ENCODE measurements at places on chromosomes 11 and 22.

DNA sequence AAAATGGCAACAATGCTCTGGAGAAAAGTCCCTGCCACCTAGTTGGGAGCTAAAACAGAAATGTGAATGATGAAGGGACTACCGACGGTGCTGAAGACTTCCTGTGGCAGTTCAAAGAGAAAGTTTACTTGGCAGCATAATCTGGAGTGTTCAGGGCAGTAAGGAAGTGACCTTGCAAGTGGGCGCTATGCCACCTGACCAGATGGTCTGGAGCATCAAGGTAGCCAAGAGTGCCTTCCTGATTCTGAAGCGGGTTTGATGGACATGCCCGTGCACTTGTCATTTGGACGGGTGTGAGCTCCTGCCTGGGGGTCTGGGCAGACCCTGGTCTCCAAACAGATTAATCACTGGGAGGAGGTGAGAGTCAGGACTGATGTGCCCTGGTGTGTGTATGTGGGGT, 1.8 kb upstream of the SNX19 start:
- no peak for DNase-seq

DNA sequence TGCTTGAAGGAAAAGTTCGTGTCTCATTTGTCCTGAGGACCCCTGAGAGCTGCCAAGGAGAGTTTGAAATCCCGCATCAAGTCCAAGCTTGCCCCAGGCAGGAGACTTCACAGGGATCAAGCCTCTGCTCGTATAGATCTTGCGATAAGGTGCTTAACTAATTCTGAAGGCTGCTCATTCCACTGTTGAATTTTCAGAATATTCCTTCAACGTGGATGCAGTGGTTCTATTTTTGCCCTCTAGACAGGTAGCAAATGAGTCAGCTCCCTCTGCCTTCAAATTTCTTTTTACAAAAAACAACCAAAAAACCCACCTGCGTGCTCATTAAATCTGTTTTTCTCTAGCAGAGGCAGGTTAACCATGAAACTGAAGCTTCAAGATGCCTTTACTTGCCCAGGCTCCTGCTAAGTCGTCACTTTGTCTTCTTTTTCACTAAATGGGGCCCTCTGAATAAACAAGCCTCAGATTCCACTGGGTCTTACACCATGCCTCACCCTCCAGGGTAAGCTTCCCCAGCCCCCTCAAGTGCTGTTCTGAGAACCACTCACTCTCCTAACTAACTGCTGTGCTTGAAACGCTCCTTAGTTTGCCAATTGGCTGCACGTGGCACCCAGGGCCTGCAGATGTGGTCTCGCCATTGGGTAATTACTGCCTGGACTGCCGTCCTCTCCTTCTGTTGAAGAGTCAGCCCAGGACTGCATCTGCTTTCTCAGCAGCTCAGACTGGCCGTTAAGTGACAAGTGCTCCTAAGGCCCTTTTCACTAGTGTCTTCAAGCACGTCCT, 105.0 kb downstream of the TRPC6 start:
- DNase-seq, result no peak

DNA sequence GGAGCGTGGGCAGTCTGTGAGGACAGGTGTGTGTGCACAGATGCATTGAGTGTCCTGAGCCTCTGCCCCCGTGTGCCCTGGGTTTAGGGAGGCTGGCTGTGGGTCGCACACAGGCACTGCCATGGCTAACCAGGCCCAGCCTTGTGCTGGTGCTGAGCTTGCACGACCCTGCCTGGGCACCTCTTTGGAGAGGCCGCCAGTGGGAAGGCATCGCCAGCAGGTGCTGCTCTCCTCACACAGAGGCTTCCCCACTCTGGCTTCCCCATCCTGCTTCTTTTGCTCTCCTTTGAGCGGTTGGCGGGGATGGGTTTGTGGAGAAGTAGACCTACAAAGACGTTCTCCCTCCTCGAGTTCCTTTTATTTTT, 4.1 kb downstream of the WNT7B start:
- DNase-seq, result no peak

DNA sequence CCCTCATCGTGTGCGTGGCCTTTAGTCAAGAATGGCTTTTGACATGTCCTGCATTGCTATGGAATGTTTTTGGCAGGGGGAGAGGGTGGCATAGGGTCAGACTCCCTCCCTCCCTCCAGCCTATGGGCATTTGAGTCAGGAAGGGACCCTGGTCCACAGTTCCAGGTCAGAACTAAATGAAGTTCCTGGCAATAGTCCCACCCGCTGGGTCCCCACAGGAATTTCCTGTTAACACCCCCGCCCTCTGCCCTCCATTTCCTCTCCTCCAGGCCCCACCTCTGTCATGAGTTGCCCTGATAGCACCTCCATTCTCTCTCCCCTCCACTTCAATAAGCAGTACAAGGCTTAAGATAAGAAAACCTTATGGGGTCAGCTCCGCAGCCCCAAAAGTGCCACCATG, 40.8 kb upstream of the LMO2 start:
- DNase-seq, result no peak

- DNase-seq, result no peak
These were observed 17.4 kb downstream of the SGSM3 start for GRCh38 chr22:40387746-40388145.

DNA sequence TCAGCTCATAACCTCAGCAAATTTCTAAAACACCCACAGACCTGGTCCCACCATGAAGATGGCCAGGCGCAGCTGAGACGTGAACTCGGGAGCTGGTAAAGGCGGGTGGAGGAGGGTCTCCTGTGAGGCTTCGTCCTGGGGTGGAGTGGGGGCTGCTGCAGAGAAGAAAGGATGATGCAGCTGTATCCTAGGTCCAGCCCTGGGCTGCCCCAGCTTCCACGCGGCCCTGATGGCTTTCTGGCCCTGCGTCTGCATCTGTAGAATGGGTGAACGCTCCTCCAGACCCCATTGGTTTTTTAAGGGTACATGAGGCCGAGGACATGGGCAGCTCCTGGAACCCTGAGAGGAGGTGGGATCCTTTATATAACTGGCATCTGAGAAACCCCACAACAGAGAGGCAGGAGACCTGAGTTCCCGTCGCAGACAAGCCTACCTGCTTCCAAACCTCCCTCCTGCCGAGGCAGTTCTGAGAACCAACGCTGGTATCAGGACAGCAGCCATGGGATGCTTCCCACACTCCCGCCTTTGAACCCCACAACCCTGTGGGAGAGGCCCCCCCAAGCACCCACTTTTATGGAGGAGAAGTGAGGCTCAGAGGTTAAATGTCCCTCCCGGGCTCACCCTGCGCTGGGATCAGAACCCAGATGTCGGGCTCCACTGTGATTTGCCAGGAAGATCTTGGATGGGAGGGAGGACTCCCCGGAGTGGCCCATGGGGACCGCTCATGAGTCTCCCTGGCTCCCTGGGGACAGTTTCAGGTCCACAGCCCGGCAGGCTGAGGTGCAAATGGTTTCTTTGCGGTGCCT, 55.2 kb upstream of the FGF3 start:
- DNase-seq, result no peak

DNA sequence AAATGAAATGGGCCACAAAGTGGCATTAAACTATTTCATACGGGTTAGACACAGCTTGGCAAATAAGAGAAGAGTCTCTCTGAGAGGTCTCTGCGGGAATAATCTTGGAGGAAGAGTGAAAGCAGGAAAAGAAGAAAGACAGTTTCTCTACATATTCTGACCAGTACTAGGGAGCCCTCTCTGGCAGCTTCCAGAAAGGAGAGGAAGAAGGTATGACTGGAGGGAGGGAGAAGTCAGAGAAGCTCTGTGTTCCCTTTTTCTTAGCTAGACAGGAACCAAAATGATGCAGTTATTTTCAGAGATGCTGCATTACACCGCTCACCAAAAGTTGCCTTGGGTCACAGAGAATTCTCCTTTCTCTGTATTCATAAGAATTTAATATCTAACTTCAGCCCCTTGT, 382.1 kb downstream of the KCNA4 start:
- DNase-seq, result no peak

DNA sequence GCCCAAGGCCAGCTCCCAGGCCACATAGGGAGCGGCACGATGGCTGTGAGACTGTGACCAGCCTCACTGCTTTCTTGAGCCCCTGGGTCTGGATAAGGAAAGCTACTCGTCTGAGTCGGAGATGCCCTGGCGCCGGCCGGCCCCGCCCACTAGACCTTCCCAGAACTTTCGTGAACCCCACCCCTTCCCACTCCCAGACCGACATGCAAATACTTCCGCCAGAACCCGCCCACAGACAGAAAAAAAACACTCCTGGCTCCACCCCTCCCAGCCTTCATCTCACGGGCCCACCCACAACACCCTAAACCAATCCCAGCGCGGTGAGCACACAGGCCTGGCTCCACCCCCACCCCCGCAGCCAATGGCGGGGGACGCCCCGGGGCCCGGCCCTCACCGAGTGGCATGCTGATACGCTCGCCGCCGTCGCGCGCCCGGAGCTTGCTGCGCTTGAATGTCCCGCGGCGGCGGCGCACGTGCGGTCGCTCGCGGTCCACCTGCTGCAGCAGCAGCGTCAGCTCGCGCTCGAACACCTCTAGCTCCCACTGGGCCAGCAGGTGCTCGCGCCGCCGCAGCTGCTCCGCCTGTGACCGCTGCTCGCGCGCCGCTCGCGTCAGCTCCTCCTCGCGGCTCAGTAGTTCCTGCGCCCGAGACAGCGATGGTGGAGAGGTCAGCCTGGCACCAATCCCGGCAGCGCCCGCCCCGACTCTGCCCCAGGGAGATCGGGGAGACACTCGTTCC, 7.0 kb downstream of the MAP3K11 start:
- no peak for DNase-seq

DNA sequence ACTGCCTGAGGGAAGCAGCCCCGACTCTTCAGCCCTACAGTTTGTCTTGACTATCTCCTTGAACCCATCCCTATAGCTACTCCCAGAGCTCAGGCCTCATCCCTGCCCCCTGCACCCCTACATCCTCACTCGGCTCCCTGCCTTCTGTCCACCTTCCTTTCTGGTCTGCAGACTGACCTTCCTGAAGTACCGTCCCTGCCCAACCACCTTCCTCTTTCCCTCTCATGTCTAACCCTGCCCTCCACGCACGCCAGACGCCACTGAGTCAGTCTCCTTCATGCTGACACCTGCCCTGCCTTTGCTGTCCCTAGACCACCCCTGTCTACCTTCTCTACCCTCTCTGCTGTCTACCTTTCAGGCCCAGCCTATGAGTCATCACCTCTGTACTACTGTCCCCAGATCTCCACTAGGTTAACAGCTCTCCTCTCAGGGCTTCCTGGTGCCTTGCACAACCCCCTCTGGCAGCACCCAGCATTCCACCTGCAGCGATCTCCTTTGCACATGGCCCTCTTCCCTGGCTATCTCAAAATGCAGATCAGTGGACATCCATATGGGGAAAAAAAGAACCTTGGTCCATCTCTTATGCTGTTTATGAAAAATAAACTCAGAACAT, 8.9 kb downstream of the KCTD21 start:
- DNase-seq, result no peak

DNA sequence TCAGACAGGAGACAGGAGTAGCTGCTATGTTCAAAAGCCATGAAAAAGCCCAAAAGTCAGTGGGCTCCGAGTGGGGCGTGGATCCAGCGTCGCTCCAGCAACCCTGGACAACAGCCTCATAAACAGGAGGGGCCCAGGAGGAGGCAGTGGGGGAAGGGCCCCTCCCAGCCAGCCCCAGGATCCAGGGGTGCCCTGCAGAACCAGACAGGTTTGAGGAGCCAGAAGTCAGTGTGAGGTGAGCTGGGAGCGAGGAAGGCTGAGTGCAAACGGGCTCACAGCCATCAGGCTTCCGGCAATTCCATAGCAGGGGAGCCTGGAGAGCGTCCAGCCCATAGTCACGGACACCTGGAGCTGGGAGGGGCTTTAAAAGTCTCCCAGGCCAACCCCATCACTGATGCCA, 217.7 kb downstream of the MN1 start:
- DNase-seq, result no peak

DNA sequence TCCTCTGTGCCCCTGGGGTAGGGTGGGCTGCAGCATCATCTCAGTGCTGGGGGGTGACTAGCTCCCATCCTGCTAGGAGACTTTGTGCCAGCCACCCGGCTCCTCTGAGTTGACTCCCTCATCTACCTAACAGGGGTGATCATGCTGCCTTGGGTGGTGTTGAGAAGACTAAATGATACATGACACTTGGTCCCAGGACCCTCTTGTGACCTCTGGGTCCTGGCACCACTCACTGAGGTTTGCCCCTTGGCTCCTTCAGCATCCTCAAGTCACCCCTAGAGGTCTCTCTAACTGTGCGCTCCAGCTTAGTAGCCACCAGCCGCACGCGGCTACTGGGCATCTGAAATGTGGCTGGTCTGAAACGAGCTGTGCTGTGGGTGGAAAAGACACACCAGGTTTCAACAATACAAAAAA, 72.1 kb downstream of the LRRC32 start:
- no peak for DNase-seq

DNA sequence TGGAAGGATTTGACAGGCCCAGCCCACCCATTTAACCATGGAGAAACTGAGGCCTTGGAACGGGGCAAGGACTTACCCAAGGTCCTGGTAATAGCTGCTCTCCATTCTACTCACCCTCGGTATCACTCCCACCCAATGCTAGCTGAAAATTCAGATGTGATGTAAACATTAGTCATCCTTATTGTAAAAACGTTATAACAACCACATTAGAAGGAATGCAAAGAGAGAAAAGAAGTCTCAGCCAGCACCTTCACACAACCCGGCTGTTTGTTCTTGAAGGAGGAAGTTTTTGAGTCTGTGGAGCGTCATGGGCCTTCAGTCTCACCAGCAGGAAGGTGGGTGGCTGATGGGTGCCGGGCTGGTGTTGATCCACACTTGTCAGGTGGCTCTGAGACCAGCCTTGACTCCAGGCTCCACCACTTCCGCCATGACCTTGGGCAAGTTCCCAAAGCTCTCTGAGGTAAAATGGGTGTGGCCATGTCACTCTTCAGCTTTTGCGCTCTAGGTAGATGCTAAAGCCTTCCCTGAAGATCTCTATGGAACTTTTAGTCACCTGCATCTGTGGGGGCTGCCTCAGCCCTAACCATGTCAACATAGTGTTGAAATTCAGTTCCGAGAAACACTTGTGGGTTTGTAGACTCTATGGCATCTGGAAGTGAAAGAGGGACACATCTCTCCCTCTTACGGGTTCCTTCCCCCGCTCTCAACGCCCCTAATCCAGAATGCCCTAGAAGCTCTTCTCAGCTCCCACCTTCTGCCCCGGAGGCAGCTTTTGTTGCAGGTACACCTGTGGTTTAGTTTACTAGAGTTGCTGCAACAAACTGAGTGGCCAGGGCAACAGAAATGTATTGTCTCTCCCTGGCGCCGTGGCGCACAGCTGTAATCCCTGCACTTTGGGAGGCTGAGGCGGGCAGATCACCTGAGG, 14.8 kb downstream of the CD6 start:
- peak; percentile 89 for DNase-seq

- no peak for DNase-seq
These were observed 44.2 kb downstream of the DSCAML1 start for GRCh38 chr11:117752721-117753237.

DNA sequence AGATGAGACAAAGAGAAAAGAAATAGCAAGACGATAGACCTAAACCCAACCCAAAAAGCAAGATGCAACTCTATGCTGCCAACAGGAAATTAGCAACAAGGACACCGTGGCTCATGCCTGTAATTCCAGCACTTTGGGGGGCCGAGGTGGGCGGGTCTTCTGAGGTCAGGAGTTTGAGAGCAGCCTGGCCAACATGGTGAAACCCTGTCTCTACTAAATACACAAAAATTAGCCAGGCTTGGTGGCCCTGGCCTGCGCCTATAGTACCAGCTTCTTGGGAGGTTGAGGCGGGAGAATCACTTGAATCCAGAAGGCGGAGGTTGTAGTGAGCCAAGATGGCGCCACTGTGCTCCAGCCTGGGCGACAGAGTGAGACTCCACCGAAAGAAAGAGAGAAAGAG, 24.3 kb upstream of the IL10RA start:
- no peak for DNase-seq

Measured in activated naive CD4-positive, alpha-beta T cell treated with anti-CD3 and anti-CD28 coated beads, Interleukin-2, amount 50 U/mL, for 16 hours (primary cell).